ENCODE measurements at places on chromosomes 16 and 17. TPM values are rescaled to one million over a fixed set of nuclear protein-coding genes. Genes with fewer than 3 reads are reported as not detected.

GRCh38 chr16:7304279-7304678, 28.4 kb upstream of the RBFOX1 start:
- H3K36me3 ChIP-seq: no peaks in the 10 kb centered on the region
- no peak for DNase-seq
- H3K27ac ChIP-seq: no peak overlapping the region
- H3K27me3 ChIP-seq: peaks cover 2% of the 10 kb centered on the region
- no peaks in the 10 kb centered on the region for H3K4me1 ChIP-seq

DNA sequence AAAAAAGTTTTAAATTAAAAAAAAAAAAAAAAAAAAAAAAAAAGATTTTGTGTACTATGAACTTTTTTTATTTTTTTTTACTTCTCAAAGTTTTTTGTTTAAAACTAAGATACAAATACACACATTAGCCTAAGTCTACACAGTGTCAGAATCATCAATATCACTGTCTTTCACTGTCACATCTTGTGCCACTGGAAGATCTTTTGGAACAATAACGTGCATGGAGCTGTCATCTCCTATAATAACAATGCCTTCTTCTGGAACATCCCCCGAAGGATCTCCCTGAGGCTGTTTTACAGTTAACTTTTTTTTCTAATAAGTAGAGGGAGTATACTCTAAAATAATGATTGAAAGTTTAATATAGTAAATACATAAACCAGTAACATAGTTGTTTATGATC, 295.7 kb downstream of the KCNJ2 start:
- H3K4me3 ChIP-seq: no peak overlapping the region
- DNase-seq: no peak
- H3K36me3 ChIP-seq: no peaks in the 10 kb centered on the region
- H3K27me3 ChIP-seq: peaks cover 6% of the 10 kb centered on the region
- H3K4me1 ChIP-seq: no peaks in the 10 kb centered on the region
- H3K27ac ChIP-seq: no peak overlapping the region

The EME2 gene
- 22.4 TPM for total RNA-seq

The SCNN1B gene
- not detected for total RNA-seq

The CDH1 gene
- 0.21 TPM for total RNA-seq

- H3K4me3 ChIP-seq: no peak overlapping the region
- peaks cover 29% of the 10 kb centered on the region for H3K4me1 ChIP-seq
- H3K27ac ChIP-seq: peak overlapping the region; percentile 58
- peaks cover 3% of the 10 kb centered on the region for H3K36me3 ChIP-seq
- H3K27me3 ChIP-seq: no peaks in the 10 kb centered on the region
Measured at GRCh38 chr17:44940768-44941167, 6.8 kb downstream of the KIF18B start.

- H3K4me1 ChIP-seq: peaks cover 3% of the 10 kb centered on the region
- no peak for DNase-seq
- H3K4me3 ChIP-seq: no peak overlapping the region
- H3K27ac ChIP-seq: no peak overlapping the region
Measured at GRCh38 chr16:12043953-12044352, 67.4 kb downstream of the SNX29 start.

The CA7 gene
- not detected for total RNA-seq

GRCh38 chr17:37092071-37092470, 143.3 kb downstream of the AATF start:
- DNase-seq: no peak
- peaks cover 29% of the 10 kb centered on the region for H3K36me3 ChIP-seq
- no peak overlapping the region for H3K27ac ChIP-seq
- H3K4me1 ChIP-seq: no peaks in the 10 kb centered on the region
- no peaks in the 10 kb centered on the region for H3K27me3 ChIP-seq
- no peak overlapping the region for H3K4me3 ChIP-seq

The KRT31 gene
- not detected for total RNA-seq

The OTOP3 gene
- not detected for total RNA-seq

GRCh38 chr16:83068686-83069085, 441.9 kb downstream of the CDH13 start:
- DNase-seq: no peak
- no peak overlapping the region for H3K4me3 ChIP-seq
- no peak overlapping the region for H3K27ac ChIP-seq
- peaks cover 23% of the 10 kb centered on the region for H3K4me1 ChIP-seq

DNA sequence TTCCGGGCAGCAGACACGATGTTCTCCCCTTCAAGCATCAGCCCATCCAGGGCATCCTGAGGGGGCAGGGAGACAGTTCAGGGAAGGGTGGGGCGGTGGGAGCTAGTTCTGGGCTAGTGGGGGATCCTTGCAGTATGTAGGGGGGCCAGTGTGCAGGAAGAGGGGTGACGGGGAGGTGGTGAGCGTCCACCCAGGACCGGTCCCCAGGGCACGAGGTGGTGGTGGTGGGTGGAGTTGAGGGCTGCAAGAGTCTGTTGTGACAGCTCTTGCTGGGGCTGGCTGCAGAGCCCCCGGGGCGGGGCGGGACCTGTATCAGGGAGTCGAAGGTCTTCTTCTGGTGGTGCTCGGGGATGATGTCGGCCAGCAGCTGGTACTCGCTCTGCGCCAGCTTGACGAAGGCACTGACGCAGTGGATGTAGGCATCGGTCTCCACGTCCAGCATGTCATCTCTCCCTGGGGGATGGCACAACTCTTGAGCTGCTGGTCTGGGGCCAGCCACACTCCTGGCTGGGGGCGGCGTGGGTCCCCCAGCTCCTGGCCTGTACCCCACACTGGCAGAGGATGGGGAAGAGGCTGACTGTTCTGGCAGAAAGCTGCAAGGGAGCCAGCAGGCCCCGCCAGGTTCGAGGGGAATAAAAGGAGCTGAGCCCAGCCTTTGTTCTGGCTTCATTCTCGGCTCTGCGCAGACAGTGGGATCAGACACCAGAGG, 10.0 kb downstream of the ZACN start:
- peaks cover 36% of the 10 kb centered on the region for H3K36me3 ChIP-seq
- no peak overlapping the region for H3K27ac ChIP-seq
- H3K4me3 ChIP-seq: no peak overlapping the region
- H3K27me3 ChIP-seq: no peaks in the 10 kb centered on the region

DNA sequence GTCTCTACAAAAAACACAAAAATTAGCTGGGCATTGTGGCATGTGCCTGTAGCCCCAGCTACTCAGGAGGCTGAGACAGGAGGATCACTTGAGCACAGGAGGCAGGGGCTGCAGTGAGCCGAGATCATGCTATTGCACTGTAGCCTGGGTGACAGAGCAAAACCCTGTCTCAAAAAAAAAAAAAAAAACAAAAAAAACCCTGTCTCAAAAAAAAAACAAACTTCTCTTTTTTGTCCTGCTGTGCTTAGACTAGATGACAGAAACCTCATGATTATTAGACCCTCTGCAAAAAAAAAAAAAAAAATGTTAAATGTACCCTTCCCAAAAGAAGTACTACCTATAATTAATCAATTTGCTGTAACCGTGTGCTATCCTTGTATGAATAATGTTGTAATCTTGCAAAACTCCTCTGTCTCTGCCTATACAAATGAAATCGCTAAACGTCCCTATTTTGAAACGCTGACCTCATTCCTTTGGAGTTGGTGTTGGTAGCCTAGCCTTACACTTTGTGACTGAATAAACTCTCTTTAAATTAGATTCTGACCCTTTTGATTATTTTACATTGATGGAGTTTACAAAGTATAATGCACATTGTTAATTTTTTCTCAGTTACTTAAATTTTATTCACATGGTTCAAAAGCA, 13.6 kb upstream of the DHRS7B start:
- no peak overlapping the region for H3K4me3 ChIP-seq
- H3K36me3 ChIP-seq: no peaks in the 10 kb centered on the region
- peaks cover 50% of the 10 kb centered on the region for H3K27me3 ChIP-seq
- no peak overlapping the region for H3K27ac ChIP-seq
- no peaks in the 10 kb centered on the region for H3K4me1 ChIP-seq

The CNTROB gene
- total RNA-seq: 30.2 TPM

- no peak for DNase-seq
- H3K27me3 ChIP-seq: no peaks in the 10 kb centered on the region
- H3K4me1 ChIP-seq: peaks cover 44% of the 10 kb centered on the region
- peaks cover 15% of the 10 kb centered on the region for H3K36me3 ChIP-seq
- peak overlapping the region; percentile 14 for H3K4me3 ChIP-seq
- peak overlapping the region; percentile 80 for H3K27ac ChIP-seq
Measured at GRCh38 chr17:2084036-2084765, 29.3 kb downstream of the HIC1 start.

DNA sequence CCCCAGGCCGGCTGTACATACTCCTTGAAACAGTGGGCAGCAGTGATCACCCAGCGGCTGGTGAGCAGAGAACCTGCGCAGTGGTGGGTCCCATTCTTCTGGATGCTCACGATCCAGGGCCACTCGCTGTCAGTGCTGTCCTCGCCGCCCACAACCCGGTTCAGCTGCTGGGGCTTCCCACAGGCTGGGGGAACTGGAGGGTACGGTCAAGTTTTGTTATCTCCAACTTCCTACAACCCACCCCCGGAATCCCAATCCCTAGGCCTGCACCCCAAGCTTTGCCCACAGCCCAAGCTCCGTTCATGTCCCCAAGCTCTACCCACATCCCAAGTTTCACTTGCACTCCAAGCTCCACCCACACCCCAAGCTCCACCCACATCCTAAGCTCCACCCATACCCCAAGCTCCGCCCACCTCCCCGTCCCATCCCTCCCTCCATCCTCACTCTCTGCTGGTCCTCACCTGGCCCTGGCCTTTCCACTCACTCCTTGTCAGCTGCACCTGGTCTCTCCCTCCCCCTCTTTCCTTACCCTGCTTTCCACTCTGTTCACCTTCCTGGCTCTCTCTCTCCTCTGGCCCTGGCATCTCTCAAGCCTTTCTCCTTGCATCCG, 1.8 kb downstream of the PRSS22 start:
- peaks cover 3% of the 10 kb centered on the region for H3K36me3 ChIP-seq
- no peak overlapping the region for H3K27ac ChIP-seq
- DNase-seq: no peak

GRCh38 chr17:72795941-72796340, 296.5 kb downstream of the SLC39A11 start:
- no peak overlapping the region for H3K4me3 ChIP-seq
- DNase-seq: no peak
- no peak overlapping the region for H3K27ac ChIP-seq
- H3K36me3 ChIP-seq: peaks cover 45% of the 10 kb centered on the region
- no peaks in the 10 kb centered on the region for H3K27me3 ChIP-seq

- H3K27me3 ChIP-seq: peaks cover 45% of the 10 kb centered on the region
- H3K4me1 ChIP-seq: no peaks in the 10 kb centered on the region
- no peak overlapping the region for H3K4me3 ChIP-seq
- H3K36me3 ChIP-seq: no peaks in the 10 kb centered on the region
Measured at GRCh38 chr16:58459344-58460218, 40.4 kb upstream of the NDRG4 start.

DNA sequence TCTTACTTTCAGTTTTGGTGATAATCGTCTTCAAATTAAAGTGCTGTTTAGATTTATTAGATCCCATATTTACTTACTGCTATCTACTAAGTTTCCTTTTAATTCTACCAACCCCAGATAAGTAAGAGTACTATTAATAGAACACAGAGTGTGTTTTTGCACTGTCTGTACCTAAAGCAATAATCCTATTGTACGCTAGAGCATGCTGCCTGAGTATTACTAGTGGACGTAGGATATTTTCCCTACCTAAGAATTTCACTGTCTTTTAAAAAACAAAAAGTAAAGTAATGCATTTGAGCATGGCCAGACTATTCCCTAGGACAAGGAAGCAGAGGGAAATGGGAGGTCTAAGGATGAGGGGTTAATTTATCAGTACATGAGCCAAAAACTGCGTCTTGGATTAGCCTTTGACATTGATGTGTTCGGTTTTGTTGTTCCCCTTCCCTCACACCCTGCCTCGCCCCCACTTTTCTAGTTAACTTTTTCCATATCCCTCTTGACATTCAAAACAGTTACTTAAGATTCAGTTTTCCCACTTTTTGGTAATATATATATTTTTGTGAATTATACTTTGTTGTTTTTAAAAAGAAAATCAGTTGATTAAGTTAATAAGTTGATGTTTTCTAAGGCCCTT, 56.8 kb downstream of the HLF start:
- no peak overlapping the region for H3K4me3 ChIP-seq
- H3K27ac ChIP-seq: no peak overlapping the region
- no peaks in the 10 kb centered on the region for H3K27me3 ChIP-seq

The CD300H gene
- total RNA-seq: not detected

The CCL17 gene
- not detected for total RNA-seq

The ZNF785 gene
- total RNA-seq: 19.8 TPM

- H3K27me3 ChIP-seq: peaks cover 51% of the 10 kb centered on the region
- no peak for DNase-seq
- H3K4me3 ChIP-seq: no peak overlapping the region
- H3K36me3 ChIP-seq: no peaks in the 10 kb centered on the region
Measured at GRCh38 chr16:83878838-83879237, 20.1 kb upstream of the MLYCD start.

The RGS11 gene
- total RNA-seq: 9.5 TPM

DNA sequence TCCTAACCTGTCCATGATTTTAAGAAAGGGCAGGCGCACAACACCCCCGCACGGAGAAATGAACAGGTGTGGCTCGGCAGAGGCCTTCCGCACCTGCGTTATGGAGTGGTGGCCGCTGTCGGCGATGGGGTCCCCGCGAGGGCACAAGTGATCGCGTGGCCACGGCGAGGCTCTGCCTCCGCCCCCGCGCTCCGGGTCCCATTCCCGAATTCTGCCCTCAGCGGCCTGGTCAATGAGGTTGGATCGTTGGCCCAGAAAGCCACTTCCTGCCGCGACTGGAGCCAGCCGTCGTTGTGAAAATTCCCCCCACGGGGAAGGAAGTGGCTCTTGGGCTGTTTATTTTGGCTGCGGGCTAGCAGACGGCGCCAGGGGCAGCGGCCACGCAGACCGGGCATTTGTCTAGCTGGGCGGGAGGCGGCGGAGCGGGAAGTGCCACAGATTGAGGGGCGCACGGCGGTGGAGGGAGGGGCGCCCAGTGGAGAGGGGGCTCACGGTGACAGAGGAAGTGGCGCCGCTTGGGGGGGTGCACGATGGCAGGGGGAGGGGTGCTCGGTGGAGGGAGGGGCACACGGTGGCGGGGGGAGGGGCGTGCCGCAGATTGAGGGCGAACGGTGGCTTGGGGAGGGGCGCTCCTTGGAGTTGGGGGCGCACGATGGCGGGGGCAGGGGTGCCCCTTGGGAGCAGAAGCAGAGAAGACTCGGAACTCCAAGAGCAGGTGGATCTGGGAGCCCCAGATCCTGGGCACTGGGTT, 25.0 kb downstream of the MRC2 start:
- H3K4me3 ChIP-seq: peak overlapping the region; percentile 70
- H3K27me3 ChIP-seq: no peaks in the 10 kb centered on the region
- peaks cover 69% of the 10 kb centered on the region for H3K4me1 ChIP-seq
- peaks cover 11% of the 10 kb centered on the region for H3K36me3 ChIP-seq
- H3K27ac ChIP-seq: peak overlapping the region; percentile 88
- no peak for DNase-seq

- no peak overlapping the region for H3K4me3 ChIP-seq
- DNase-seq: no peak
- H3K27ac ChIP-seq: no peak overlapping the region
Measured at GRCh38 chr16:11565665-11566064, 21.1 kb downstream of the LITAF start.

- H3K4me3 ChIP-seq: peak overlapping the region; percentile 17
- no peak for DNase-seq
- H3K4me1 ChIP-seq: peaks cover 31% of the 10 kb centered on the region
- H3K36me3 ChIP-seq: peaks cover 2% of the 10 kb centered on the region
- peak overlapping the region; percentile 81 for H3K27ac ChIP-seq
- no peaks in the 10 kb centered on the region for H3K27me3 ChIP-seq
Measured at GRCh38 chr16:84532291-84532724, 27.8 kb upstream of the MEAK7 start.

The MFAP4 gene
- total RNA-seq: 73.4 TPM

GRCh38 chr16:67943256-67943618, 683 bp downstream of the LCAT start:
- peaks cover 3% of the 10 kb centered on the region for H3K4me1 ChIP-seq
- peaks cover 11% of the 10 kb centered on the region for H3K36me3 ChIP-seq
- H3K27ac ChIP-seq: no peak overlapping the region
- no peak for DNase-seq
